Naive thymus-derived CD8-positive, alpha-beta T cell (primary cell): ENCODE measurements at places on chromosomes 6 and 20. TPM values are rescaled to one million over a fixed set of nuclear protein-coding genes. Genes with fewer than 3 reads are reported as not detected.

GRCh38 chr6:81084776-81085430, 667.6 kb downstream of the TENT5A start:
- H3K4me3 ChIP-seq: no peak overlapping the region
- no peaks in the 10 kb centered on the region for H3K4me1 ChIP-seq
- no peaks in the 10 kb centered on the region for H3K27me3 ChIP-seq

DNA sequence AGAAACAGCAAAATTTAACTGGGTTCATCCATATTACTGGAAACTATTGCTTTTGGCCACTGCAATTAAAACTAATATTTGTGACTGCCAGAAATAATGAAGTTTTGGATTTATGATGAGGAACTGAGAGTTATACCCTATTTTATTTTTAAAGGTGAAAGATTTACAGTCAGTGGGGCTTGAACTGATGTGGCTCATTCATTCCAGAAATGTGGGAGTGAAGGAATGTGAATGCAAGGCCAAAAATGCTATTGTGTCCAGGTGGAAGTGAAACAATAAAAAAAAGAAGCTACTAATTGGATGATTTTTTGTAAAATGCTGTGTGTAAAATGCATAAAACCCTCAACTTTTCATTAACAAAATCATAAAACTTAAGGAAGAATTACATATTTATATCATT, 491.9 kb downstream of the COL12A1 start:
- H3K4me1 ChIP-seq: no peaks in the 10 kb centered on the region
- no peak overlapping the region for H3K4me3 ChIP-seq
- H3K27me3 ChIP-seq: no peaks in the 10 kb centered on the region
- H3K27ac ChIP-seq: no peak overlapping the region
- no peaks in the 10 kb centered on the region for H3K36me3 ChIP-seq
- no peak for DNase-seq

DNA sequence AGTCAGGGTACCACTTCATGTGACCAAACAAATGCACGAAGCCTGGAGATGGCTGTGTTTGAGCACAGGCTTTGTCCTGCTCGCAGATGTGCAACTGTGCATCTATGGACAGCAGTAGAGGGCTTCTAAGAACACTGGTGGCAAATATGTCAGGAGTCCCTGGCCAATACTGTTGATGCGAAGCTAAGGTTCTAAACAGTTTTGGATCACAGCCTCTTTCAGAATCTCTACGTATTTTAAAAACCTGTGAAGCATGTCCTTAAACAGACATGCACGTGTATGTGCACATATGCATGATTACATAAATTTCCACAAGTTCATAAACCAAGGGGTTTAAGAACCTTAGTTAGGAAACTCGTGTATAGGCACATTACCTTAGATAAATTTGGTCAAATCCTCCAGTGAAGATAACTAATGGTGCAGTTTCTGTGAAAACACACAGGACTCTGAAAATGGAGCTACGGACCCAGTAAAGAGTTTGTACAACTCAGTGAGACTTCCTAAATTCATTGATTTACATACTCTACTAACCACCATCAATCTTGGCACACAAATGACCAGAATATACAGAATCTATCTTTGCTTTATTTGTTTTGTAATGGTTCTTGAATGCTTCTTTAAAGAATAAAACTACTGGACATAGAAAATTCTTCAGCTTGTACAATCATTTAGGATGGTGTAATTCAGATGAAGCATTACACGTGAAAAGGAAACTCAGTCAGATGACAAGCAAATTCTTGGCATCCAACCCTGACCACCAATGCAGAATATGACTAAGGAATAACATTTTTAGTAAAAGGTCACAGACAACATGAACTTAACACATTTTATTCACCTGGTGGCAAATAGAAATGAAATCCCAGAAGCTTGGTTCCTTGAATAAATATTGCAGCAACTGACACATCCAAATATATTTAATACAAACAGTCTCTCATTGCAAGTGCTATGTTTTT, 27.4 kb downstream of the KCNQ5 start:
- no peak overlapping the region for H3K4me3 ChIP-seq
- H3K4me1 ChIP-seq: peaks cover 22% of the 10 kb centered on the region
- H3K27me3 ChIP-seq: no peaks in the 10 kb centered on the region
- H3K27ac ChIP-seq: no peak overlapping the region
- H3K36me3 ChIP-seq: peaks cover 8% of the 10 kb centered on the region
- DNase-seq: no peak

GRCh38 chr6:42727627-42728026, 5.2 kb upstream of the PRPH2 start:
- H3K4me1 ChIP-seq: peaks cover 25% of the 10 kb centered on the region
- H3K27me3 ChIP-seq: no peaks in the 10 kb centered on the region
- H3K36me3 ChIP-seq: no peaks in the 10 kb centered on the region
- DNase-seq: no peak
- peak overlapping the region; percentile 95 for H3K4me3 ChIP-seq
- peak overlapping the region; percentile 97 for H3K27ac ChIP-seq

DNA sequence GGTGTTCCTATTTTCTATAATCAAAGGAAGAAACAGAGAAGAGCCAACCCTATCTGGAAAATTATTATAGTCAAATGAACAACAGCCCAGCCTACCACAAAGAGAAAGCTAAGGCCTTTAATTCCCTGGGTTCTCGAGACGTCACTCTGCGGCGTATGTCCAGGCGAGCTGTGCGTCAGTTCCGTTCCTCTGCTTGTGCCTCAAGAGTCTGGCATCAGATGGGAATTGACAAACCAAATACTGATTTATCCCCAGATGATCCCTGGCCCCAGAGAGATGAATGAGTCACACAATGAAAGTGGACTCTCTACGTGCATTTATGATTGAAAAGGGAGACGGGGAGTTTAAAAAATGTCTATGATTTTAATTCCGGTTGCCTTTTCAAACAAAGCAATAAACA, 151.6 kb upstream of the PDE10A start:
- no peaks in the 10 kb centered on the region for H3K36me3 ChIP-seq
- H3K27me3 ChIP-seq: peaks cover 42% of the 10 kb centered on the region
- H3K4me3 ChIP-seq: no peak overlapping the region
- H3K27ac ChIP-seq: no peak overlapping the region

- DNase-seq: no peak
- no peaks in the 10 kb centered on the region for H3K4me1 ChIP-seq
- H3K4me3 ChIP-seq: no peak overlapping the region
Observed at GRCh38 chr6:13380761-13381160, 52.4 kb upstream of the TBC1D7 start.

DNA sequence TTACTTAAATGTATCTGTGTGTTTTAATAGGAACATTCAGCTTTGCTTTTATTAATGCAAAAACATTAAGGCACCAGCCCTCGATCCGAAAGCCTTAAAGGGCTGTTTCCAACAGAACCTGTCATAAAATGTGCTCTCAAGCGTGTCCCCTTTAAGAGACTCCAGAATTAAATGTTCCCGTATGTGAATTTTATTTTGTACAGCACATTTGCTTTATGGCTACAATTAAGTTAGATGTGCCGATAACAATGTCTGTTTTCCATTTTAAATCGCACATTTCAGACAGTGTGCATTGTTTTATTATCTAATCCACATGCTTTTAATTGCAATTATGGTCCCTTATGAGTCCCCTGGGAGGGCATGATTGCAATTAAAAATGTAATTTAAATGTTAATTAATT, 198.9 kb downstream of the TSHZ2 start:
- DNase-seq: no peak
- peaks cover 4% of the 10 kb centered on the region for H3K27me3 ChIP-seq
- no peaks in the 10 kb centered on the region for H3K4me1 ChIP-seq
- H3K36me3 ChIP-seq: no peaks in the 10 kb centered on the region
- H3K4me3 ChIP-seq: no peak overlapping the region
- H3K27ac ChIP-seq: no peak overlapping the region

The LY6G6D gene
- total RNA-seq: not detected
